ENCODE measurements at places on chromosomes 12 and 14.

DNA sequence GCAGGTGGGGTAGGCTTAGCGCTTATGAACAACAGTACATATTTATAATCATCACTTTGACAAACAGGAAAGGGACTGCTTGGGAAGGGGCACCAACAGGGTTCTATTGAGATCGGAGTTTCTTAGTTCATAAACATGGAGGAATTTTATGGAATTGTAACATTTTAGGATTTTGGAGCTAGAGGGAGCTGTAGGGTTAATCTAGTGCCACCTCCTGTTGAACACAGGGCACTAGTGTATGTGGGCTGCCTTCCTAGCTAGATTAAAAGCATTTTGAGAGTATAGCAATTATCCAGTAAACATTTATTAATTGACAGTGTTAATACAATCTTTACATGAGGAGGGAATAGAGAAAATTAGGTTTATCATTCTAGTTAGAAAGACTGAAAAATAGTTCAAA is 23.1 kb upstream of the TBC1D30 start:
- no peak for DNase-seq

- DNase-seq: no peak
Observed at GRCh38 chr12:66647034-66647691, 31.7 kb downstream of the GRIP1 start.

GRCh38 chr14:50943261-50943942 is 881 bp downstream of the PYGL start:
- no peak for DNase-seq

DNA sequence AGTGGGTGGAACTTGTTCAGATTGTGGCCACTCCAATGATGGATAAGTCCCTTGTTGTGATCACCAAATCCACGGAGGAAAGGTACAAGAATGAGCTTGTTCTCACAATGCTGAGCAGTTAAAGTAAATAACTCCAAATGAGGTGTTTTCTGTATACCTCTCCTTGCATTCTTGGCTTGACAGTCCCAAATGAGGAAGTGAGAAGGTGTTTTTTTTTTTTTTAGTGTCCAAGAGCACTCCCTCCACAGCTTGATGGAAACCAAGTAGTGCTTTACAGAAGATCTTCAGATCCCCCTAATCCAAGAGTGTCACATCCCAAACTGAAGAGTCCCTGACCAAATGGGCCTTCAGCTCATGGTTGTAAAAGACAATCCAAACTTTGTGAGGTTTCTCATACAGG is 153.6 kb downstream of the ATP23 start:
- no peak for DNase-seq

GRCh38 chr12:81942594-81942993 is 183.4 kb upstream of the PPFIA2 start:
- no peak for DNase-seq

Data from stimulated activated CD8-positive, alpha-beta memory T cell treated with anti-CD3 and anti-CD28 coated beads, Interleukin-15, amount 100 ng/mL, for 48 hours (primary cell).